ENCODE measurements at places on chromosomes 1 and 21.

DNA sequence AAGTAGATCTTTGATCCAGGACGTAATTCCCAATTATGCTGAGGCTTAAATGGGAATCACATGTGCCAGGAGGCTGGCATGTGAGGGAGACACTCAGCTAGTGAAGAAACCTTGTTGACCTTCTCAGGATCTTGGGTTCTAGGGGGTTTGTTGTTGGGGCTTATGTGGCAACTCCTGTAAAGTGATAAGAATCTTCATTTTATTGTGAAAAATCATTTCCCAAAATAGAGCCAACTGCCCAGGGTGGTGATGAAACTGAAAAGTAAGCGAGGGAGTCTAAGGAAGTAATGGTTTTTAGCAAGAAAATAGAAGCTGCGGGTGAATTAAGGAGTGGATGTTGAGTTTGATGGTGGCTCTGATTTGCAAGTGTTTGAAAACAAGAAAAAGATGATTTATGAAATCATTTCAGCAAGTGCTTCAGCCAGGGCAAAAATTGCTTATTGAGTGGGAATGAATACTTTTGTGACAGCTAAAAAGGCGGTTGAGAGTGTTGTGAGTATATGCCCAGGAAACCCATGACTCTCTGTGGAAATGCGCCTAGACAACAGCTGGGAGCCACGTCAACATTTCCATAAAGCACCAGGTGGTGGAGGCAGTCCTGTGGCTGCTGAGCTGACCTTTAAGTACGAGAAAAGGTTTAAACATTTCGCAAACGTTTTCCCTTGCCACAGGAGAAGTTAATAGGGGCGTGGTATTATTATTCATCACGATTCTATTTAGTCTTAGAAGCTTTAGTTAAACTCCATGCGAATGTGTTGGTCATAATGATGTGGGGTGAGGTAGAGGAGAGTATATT lies 102.7 kb downstream of the HMGB4 start:
- no peak for DNase-seq

DNA sequence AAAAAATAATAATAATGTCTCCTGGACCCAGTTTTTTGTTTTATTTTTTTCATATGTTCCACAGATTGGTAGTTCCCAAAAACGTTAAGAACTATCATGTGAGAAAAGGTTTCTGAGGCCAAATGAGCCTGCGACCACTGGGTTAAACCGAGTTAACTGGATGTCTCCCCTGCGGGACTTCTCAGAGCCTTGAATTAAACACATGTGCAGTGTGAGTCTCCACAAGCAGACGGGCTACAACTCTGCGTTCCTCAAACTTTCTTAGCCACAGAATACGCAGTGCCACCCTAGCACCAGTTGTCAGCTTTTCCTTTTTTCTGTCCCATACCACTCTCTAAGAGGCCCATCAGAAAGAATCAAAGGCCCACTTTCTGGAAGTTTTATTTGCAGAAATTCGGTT lies 97.9 kb downstream of the LACTBL1 start:
- no peak for DNase-seq

DNA sequence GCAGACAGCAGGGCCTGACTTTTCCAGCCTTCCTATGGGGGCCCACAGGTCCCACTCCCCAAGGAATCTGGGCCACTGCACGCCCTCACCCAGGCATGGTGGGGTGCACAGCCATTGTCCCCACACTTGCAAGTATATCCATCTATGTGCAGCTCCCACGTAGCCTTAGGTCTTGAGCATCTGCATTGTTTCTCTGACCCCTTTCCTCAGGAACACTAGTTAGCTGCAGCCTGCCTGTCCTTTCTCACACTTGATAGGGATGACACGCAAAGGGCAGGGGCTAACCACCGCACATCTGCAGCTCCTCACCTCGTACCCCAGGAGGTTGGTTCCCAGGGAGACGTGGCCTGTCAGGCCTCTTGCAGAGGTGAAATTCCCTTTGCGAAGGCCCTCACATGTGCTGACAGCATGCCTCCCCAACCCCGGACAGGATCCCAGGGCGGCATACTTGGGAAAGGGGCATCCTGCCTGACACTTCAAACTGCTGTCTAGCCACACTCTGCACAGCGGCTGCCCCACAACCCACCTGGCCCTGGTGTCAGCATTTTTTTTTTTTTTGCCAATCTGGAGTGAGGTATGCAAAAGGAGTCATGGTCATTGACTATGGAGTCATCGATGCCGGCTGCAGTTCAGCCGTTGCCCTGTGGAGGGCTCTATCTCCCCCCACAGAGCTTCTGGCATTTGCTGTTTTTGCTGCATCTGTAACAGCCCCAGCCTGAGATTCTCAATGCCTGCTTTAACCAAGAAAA lies 5.0 kb downstream of the JMJD4 start:
- peak; percentile 21 for DNase-seq

GRCh38 chr21:46126309-46127238 lies 28.7 kb downstream of the COL6A2 start:
- no peak for DNase-seq

DNA sequence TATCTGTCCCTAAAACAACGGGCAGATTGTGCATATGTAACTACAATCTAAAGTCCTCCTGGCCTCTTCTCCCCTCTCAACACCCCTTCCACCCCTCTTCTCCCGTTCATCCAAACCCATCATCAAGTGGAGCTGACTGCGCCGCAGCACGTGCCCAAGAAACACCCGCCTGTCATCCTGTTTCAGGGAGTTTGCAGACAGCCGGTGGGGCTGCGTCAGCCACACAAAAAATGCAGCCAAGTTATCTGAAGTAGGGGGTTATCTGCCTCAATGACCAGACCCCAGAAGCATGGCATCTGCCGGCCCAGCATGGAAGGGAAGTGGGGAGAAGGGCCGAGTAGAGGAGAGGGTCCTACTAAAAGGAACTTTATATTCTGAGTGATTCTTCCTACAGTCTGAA lies 49.0 kb downstream of the GPR161 start:
- no peak for DNase-seq

DNA sequence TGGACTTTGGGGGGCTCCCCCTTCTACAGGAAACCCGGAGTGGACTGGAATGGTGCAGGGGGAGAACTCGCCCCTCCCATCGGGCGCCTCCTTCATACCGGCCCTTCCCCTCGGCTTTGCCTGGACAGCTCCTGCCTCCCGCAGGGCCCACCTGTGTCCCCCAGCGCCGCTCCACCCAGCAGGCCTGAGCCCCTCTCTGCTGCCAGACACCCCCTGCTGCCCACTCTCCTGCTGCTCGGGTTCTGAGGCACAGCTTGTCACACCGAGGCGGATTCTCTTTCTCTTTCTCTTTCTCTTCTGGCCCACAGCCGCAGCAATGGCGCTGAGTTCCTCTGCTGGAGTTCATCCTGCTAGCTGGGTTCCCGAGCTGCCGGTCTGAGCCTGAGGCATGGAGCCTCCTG lies at the start of gene TNFRSF14:
Gene TNFRSF14 (plus strand): TSS at position 95 of the 401 bp plus-strand sequence. CDS start 294 bp downstream, at position 389.
- peak; percentile 76 for DNase-seq

GRCh38 chr1:173042806-173043205 lies 7.9 kb downstream of the TNFSF18 start:
- DNase-seq: no peak

- no peak for DNase-seq
Observed at GRCh38 chr1:209375097-209375496, 208.4 kb upstream of the CAMK1G start.

DNA sequence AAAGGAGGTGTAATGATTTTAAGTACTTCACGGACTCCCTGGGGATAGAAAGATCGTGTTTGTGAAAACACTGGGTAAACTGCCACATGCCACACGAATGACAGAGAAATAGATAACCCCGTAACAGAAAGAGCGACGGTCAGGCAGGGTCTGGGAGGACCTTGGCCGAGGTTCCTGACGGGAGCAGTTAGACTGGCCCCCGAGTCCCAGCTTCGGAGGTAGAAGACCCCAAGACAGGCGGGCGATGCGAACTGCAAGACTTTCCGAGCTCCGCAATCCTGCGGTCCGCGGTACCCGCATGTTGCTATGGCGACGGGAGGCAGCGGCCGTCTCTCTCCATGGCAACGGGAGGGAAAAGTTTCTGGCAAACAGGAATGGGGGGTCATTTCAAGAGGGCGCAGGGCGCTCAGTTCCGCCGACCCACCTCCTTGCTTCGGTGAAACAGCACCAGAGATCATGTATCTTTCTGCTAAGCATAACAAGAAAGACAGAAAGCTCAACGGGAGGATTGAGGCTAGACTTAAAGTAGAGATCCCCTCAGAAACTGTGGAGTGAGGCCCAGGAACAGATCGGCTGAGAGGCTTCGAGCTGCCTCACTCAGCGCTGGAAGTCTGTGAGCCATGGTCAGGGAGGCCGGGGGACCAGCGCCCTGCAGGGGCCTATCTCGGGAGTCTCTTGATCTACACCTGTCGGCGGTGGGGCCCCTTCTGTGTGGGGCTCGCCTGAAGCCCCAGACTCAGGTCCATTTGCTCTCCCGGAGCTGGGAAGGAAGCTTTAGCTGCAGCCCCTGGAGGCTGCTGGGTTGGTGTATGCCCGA lies 685 bp upstream of the SYT6 start:
- DNase-seq: no peak

DNA sequence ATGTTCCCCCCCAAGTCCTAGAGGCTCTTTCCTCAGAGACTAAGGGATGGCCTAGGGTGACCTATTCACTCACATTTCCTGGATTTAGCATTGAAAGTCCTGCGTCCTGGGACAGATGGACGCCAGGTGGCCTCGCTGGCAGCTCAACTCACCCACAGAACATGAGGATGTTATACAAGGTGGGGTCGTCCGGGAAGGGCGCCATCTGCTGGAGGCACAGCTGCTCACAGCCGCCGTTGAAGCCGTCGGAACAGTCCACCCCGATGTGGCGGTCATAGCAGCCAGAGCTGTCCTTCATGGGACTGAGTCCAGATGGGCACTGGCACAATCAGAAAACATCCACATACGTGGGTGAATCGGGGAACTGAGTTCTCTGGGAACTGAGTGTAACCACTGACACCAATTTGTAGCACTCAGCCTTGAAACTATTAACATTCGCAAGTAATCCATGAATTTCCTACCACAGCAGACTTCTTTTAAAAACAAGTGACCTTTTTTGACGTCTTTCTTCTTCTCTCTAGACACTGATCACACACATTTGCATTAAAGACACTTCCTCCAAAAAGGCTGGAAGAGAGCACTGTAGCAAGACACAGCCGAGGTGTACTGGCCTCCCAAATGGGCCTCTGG lies 215.4 kb downstream of the ASTN1 start:
- DNase-seq: no peak

- no peak for DNase-seq
Observed at GRCh38 chr1:182686446-182686845, 2.1 kb upstream of the RGS8 start.

- no peak for DNase-seq
Observed at GRCh38 chr1:116292929-116293725, 79.9 kb upstream of the ATP1A1 start.

DNA sequence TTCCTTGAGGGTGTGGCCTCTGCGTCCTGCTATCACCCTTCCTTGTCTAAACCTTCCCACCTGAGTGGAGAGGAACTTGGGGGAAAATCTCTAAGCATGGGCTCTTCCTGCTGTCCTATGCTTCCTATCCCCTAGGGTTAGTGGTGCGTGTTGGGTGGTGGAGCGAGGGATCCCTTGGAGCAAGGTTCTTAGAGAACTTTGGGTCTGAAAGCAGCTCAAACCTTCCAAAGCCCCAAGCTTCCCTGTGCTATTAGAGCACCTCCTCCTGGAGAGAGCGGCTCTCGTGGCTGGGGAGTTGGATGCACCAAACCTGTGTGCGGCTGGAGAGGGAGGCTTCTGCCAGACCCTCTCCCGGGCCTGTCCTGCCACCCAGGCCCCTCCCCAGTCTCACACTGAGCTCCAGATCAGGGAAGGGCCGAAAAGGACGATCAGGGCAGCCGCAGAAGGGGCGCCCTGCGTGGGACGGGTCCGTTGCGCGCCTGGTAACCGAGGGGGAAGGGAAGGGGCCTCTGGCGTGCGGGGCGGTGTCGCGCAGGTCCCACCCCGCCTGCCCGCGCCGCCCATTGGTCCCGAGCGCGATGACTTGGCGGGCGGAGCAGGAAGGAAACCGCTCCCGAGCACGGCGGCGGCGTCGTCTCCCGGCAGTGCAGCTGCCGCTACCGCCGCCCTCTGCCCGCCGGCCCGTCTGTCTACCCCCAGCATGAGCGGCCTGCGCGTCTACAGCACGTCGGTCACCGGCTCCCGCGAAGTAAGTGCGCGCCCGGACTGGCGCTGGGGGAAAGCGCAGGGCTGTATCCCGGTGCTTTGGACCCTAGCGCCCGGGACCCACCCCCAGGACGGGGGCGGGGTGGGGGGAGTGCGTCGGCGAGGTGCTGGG lies at the start of gene SH3BGRL3:
Gene SH3BGRL3 (plus strand): TSS at position 631 of the 877 bp plus-strand sequence. CDS start 70 bp downstream, at position 701.
- peak; percentile 85 for DNase-seq

All from CD4-positive, alpha-beta T cell treated with Interleukin-6 at 100 ng/mL for 8 hours (primary cell).